Substantia nigra (tissue), 51 donors: ENCODE measurements at places on chromosomes 12 and 14.

- DNase-seq = no peak
These were observed 179.5 kb upstream of the PARP11 start for GRCh38 chr12:4052691-4053090.

DNA sequence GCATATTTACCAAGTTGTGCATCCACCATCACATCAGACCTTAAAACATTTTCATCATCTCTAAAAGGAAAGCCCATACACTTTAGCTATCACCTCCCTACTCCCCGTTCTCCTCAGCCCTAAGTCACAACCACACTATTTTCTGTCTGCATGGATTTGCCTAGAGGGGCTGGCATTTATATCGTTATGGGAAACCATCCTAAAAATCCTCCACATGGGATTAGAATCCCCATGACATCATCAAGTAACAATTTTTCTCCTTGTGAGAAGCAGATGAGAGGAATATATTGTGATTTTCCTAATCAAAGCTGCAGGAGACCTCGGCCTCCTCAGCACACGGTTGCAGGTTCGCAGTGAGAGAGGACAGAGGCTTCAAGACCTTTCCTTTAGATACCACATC is 114.1 kb downstream of the SLC15A4 start:
- no peak for DNase-seq

- DNase-seq = no peak
These were observed 226.6 kb upstream of the TMTC1 start for GRCh38 chr12:30010071-30011052.

DNA sequence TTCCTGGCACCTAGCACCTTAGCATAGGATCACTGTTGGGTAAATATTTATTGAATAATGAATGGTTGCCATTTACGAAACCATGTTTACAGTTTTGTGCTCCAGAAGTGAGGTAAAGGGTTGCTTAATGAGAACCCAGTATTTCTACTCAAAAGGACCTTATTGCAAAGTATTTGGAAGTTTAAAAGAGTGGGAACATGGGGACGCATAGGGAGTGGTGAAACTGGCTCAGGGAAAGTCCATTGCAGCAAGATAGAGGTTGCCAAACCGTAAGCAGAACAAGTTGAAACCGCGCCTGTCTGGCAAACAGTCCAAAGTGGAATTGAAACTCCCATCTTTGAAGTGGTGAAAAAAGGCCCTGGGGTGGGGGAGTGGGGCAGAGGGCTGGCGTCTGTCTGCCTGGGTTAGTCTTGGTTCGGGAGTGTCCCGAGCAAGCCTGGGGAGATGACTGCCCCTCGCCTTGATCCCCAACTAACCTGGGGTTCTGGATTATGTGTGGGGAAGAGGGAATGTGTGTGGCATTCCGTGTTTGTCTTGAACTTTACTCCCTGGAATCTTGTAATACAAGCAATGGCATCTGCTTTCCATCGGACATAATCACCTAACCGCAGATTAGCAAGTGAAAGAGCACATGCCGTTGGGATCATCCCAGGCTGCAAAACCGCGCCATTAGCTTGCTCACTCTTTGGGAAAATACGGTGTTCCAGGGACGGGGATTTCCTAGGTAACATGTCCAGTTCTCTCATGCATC is 7.2 kb downstream of the ALDH2 start:
- peak; percentile 17 for DNase-seq

- DNase-seq = no peak
These were observed 628 bp upstream of the LLPH start for GRCh38 chr12:66131067-66131688.

GRCh38 chr12:121172145-121172544 is 37.8 kb upstream of the P2RX4 start:
- no peak for DNase-seq

DNA sequence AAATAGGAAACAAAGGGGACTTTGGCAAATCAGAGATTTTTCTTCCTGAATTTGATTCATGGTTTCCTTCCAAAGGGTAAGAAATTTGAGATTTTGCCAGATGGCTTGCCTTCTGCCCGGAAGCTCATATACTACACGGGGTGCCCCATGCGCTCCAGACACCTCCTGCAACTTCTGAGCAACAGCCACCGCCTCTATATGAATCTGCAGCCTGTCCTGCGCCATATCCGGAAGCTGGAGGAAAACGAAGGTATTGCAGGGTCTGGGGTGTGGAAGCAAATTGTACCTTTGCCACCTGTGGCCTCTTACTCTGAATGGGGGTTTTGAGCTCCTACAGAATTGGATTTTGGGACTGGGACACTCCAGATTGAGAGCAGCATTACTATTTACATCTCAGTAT is 63.5 kb downstream of the FRMD6 start:
- no peak for DNase-seq

GRCh38 chr12:104232609-104233280 is 17.2 kb downstream of the TXNRD1 start:
- no peak for DNase-seq
